ENCODE measurements at places on chromosomes 11 and 22.

GRCh38 chr11:38221295-38221694 lies 1623.3 kb upstream of the RAG2 start:
- no peak for DNase-seq

GRCh38 chr11:69541501-69542313 lies 60.2 kb downstream of the LINC01488 start:
- no peak for DNase-seq

DNA sequence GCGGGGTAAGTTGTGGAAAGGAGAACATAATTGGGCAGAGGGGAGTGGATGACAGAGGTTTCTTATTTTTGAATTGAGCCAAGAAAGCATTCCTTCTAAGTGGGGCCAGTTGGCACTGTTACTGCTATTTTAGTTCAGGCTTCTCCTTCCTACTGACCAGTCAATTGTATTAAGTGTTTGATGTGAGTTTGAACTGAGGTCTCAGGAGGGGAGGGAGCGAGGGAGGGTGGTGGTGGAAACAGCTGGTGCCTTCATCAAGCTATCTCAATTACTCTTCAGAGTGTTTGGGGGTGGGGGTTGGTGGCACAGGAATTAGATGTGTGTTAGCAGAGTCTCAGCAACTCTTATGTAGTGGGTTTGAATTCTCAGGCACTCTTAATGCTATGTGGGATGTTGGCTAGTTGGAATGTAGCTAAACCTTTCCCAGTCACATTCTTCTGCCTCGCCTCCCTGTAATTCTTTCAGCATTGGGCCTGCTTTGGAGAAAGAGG lies 14.5 kb downstream of the CTNND1 start:
- DNase-seq = no peak

GRCh38 chr11:107598225-107599139 lies 7.5 kb downstream of the ELMOD1 start:
- DNase-seq = no peak

GRCh38 chr11:22138264-22138663 lies 54.6 kb upstream of the ANO5 start:
- DNase-seq = no peak

GRCh38 chr11:2760196-2760871 lies 60.5 kb upstream of the KCNQ1OT1 start:
- DNase-seq = no peak

DNA sequence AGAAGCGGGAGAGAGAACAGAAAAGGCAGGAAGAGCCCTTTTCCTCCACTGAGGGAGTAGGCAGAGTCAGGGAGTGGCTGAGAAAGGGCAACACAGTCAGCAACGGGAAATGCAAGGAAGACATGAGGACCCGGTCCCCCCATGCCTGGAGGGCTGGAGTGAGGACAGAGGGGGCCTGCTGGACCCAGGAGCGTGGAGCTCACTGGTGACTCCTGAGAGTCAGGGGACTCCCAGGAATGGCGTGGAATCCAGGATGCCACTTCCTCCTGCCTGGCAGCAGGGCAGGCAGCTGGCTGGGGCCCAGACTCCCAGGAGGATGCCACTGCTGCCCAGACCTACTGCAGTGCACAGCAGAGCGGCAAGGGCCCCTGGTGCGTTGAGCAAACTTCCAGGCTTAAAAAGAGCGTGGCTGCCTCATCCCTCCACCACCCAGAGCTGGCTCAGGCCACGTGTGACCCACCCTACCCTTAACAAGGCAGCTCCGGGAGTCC lies 11.3 kb downstream of the C11orf21 start:
- DNase-seq = no peak

DNA sequence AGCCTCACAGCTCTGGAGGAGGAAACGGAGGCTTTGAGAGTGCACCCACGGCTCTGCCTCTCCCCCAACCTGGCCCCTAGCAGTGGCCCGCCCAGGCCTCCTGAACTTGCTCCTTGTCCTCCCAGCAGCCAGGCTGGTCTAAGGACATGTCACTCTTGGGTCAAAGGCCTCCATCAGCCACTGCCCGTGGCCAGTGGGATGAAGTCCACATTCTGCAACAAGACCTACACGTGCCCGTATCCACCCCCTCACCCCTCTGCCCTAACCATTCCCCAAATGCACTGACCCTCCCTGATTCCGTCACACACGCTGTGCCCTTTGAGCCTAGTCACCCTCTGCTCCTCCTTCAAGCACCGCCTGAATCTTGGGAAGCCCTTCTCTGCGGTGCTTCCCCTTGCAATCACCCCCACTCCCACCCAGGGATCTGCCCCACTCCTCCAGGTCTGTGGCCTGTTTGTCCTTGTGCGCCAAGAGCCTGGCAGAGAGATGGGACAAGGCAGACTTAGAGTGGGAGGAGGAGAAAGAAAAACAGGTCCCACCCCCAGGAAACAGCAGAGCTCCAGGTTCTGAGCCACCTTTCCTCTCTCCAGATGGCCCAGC lies 37.5 kb upstream of the TEF start:
- no peak for DNase-seq

- no peak for DNase-seq
Observed at GRCh38 chr22:30742291-30743256, 47.9 kb downstream of the OSBP2 start.

- DNase-seq = no peak
Observed at GRCh38 chr11:110338684-110339083, 42.3 kb upstream of the RDX start.

- no peak for DNase-seq
Observed at GRCh38 chr22:50674606-50675552, 2.3 kb downstream of the SHANK3 start.

DNA sequence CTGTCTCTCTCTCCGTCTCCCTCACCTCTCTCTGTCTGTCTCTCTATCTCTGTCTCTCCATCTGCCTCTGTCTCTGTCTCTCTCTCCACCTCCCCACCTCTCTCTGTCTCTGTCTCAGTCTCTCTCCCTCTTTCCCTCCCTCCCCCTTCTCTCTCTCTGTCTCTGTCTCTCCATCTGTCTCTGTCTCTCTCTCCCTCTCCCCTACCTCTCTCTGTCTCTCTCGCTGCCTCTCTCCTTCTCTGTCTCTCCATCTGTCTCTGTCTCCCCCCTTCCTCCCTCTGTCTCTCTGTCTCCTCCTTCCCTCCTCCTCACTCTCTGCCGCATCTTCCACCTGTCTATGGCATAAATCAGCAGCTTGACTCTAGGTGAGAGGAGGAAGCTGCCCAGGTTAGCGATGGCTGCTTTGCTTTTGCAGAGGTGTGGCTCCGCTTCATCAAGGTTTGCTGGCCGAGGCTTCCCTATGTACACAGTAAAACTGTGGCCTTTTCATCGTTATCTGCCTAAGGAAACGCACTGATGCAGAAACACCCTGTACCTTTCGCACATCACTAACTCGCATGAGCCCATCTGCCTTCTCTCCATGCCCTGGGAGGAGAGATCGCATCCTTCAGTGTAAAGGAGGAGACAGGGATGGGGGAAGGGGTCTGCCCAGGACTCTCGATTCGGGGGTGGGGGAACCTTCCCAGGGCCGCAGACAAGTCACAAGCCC lies 44.5 kb downstream of the ANO1 start:
- no peak for DNase-seq

- no peak for DNase-seq
Observed at GRCh38 chr22:19892925-19893324, 38.3 kb upstream of the GNB1L start.

GRCh38 chr11:94154095-94154856 lies 25.6 kb downstream of the PANX1 start:
- DNase-seq = no peak

- DNase-seq = no peak
Observed at GRCh38 chr11:23554002-23554401, 693.7 kb upstream of the CCDC179 start.

DNA sequence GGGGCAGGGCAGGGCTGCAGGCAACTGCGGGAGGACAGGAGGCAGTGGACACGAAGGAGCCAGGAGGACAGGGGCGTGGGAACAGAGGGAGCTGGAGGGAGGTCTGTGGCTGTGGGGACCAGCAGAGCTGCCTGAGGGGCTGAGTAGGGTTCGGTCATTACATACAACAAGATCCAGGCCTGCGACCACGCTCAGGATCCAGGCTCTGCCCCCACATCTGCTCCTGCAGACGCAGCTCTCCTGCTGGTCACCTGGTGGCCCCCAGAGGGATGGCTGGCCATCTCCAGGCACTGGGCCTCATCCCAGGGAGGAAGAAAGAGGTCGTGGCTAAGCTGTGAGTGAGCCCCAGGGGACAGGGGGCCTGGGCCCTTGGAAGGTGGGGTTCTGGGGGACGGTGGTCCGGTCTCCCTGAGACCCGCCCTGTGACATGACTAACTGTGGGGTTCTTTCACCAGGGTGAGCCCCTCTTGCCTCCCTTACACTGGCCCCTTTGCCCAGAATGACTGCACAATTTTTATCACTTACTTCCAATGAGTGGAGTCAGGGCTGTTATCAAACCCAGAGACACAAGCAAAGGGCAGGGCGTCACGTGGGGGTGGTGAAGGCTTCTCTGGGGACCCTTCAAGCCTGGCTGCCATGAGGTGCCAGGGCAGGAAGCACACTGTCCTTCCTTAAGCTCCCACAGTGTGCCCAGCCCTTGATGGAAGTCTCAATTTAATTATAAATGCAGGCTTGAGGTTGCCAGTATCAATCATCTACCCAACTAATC lies 6.7 kb upstream of the APOBEC3A start:
- DNase-seq = no peak

GRCh38 chr11:117863383-117863782 lies 13.1 kb downstream of the FXYD6 start:
- no peak for DNase-seq

DNA sequence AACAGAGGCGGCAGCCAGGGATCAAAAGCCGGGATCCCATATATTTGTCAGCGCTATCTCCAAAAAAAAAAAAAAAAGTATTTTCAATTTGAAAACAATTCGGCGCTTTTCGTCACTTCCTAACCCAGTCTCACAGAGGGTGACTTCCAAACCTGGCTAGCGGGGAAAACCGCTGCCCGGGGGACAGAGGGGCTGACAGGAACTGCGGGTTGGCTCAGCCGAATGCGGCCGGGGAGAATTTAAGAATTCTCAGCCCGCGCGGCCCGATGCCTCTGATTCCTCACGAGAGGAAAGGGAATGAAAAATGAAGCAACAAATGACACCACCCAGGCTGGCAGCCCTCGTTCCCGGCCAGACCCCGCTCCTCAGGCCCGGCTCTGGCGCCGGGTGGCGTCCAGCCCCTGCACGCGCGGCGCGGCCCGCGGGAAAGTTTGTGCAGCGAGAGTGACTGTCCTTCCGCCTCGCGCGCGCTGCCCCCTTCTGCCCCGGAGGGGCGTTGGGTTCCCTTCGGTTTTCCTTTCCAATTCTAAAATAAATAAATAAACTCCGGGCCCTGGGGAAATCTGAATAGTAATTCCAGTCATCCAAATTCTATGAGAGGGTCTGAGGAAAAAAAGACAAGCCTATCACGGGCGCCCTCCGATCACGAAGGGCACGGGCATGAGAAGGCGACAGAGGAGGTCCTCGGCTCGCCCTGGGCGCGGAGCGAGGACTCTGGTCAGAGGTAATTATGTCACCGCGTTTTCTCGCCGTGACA lies 4.8 kb upstream of the PAX6 start:
- DNase-seq = no peak

DNA sequence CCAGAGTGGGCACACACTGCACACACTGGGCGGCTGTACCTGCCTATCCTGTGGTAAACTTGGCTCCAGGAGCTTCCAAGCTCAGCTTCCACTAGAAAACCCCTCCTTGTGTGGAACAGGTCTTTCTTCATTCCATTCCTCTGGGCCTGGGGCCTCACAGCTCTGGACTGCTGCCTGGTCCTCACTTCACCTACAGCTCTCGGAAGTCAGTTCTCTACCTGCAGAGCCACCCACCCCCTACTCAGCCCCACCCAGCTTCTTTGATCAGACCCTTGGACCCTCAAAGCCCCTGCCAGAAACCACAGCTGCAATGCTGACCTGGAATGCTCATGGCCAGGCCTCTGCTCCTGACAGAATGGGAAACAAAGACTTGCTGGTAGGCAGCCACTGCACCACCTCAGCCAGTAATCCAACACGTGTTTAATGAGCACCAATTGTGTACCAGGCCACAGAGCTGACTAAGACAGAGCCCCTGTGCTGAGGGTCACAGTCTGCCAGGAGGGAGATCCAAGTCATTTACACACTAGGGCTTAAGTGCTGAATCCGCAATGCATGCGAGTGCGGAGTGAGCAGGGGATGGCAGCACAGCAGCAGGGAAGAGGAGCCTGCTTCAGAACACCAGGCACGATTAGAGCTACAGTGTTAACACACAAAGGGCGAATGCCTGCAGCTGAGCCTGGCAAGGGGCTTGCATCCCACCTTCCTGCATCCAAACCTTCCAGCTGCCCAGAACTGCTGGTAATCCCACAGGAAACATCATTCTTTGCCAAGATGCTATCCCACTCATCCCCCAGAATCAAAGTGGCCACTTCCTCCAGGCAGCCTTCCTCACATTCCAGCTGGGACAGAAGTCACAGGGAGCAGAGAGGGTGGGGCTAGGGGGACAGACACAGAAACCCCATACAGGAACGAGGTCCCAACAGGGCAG lies 4.6 kb downstream of the GNB1L start:
- DNase-seq = no peak

DNA sequence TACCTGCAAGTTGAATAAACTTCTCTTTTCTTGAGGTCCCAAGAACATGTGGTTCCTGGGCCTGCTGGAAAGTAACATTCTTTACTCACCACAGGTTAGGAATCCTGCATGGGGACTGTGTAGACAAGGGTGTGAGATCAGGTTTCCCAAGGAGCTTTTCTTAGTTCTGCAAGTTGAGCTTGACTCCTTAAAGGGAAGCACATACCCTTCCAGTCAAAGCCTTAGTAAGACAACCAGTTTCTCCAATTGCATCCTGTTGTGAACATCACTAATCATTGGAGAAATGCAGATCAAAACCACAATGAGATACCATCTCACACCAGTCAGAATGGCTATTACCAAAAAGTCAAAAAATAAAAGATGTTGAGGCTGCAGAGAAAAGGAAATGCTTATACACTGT lies 48.3 kb upstream of the PAK1 start:
- no peak for DNase-seq

DNA sequence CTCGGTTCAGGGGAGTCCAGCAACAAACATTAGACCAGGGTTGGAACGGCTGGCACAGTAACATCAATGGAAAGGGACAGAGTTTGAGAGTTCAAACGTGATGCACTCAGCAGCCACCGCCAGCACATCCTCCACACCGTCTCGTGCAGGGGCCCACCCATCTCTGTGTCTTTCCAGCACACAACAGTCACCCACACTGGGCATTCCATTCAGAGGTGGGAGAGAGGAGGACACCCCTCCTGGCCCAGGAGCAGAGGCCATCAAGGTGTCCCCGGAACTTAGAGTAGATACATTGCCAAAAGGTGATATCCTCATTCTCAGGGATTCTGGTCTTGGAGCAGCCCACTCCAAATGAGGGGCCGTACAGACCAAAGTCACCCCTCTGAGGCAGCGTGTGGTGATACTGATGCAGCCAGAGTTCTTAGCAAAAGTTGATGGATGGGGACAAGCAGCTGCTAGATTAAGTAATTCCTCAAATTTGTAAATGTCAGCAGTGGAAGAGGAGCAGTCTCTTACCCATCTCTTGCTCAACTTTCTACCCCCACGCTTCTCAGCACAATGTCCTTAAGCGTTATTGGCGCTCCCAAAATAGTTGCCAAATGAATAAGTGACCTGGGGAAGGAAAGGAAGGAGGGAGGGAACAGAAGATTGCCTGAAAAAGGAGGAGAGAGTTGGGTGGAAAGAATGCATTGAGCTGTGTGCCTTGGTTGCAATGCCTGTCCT lies 5.5 kb downstream of the SNAP29 start:
- no peak for DNase-seq

- DNase-seq = no peak
Observed at GRCh38 chr11:94183886-94184264, 55.2 kb downstream of the PANX1 start.
